ENCODE measurements at places on chromosomes 13 and 19.

DNA sequence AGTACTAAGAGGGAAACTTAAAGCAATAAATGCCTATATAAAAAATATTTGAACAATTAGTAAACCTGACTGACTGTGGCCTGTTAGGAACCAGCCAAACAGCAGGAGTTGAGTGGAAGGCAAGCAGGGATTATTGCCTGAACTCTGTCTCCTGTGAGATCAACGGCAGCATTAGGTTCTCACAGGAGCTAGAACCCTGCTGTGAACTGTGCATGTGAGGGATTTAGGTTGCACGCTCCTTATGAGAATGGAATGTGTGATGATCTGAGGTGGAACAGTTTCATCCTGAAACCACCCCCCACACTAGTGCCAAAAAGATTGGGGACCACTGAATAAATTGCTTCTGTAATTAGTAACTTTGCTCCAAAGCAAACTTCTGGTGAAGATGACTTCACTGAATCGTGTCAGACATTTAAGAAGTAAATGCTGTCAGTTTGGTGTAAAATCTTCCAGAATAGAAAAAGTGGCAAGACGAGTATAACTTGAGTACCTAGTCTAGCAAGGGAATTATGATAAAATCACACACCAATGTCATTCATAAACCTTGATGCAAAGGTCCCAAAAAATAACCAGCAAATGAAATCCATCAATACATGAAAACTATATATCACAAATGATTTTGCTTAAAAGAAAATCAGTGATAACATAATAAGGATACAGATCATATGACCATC lies 53.8 kb downstream of the SLC6A16 start:
- DNase-seq: no peak

DNA sequence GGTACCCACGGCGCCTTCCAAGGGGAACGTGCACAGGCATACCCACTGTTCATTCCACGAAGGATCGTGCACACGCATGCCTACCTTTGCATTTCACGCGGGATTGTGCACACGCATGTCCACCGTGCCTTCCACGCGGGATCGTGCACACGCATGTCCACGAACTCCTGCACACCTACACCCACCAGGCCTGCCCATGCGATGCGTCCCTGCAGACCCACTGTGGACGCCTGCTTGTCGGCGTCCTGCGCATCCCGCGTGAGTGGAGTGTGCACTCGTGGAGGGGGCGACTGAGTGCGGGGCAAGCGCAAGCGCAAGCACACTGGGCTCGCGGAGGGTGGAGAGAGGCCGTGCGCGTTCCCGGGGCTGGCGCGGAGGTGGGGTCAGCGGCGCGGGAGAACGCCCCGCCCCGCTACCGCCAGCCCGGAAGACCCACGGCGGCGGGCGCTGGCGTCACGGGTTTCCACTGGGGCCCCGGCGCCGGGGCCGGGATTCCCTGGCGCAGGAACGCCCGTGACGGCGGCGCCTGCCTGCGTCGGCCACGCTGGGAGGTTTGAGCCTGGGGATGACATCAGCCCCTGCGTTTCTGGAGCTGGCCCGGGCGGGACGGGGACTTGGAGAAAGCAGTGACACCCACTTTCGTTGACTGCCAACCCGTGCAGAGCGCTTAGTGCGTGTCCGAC lies 18.7 kb downstream of the GADD45B start:
- peak; percentile 72 for DNase-seq

GRCh38 chr19:17673937-17674799 lies 14.0 kb downstream of the UNC13A start:
- no peak for DNase-seq

- no peak for DNase-seq
Measured at GRCh38 chr13:111908361-111908760, 158.6 kb upstream of the SOX1 start.

DNA sequence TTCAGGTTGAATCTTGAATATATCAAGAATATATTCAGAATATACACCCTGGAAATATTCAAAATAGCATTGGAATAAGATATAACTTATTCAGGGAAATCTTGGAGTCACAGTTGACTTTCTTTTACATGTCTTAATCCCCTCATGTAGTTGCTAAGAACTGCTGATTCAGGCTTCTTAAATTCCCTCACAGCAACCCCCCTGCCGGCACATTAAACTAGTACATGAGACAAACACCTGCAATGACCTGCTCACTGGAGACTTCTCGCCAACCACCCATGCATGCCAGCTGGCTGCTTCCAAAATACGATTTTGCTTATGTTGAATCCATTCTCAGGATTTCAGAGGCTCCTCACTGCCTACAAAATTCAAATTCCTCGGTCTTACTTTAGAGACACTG lies 997.1 kb downstream of the EFNB2 start:
- DNase-seq: no peak

GRCh38 chr19:38707512-38708114 lies 36.7 kb downstream of the CAPN12 start:
- DNase-seq: no peak

- DNase-seq: no peak
Measured at GRCh38 chr13:27921961-27922882, 2.4 kb downstream of the PDX1 start.

- DNase-seq: no peak
Measured at GRCh38 chr19:6239871-6240676, 39.7 kb downstream of the MLLT1 start.

DNA sequence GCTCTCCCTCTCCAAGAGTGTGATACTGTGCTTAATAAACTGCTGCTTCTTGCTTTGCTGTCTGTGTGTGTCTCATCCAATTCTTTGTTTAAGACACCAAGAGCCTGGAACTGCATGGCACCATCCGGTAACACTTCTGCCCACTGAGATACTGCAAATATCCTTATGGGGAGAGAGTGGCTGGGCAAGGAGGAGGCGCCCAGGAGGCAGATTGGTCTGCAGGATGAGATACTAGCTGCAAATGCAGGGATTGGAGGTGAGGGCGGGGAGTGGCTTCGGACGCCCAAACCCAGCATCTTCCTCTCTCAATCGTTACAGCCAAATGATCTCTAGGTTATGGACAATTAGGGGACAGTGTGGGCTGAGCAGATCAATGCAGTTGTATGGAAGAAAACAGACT lies 1.7 kb upstream of the SIGLEC7 start:
- DNase-seq: no peak

GRCh38 chr13:75312884-75313520 lies 169.0 kb downstream of the TBC1D4 start:
- peak; percentile 74 for DNase-seq

GRCh38 chr13:114065141-114065925 lies 67.1 kb downstream of the RASA3 start:
- peak; percentile 90 for DNase-seq

GRCh38 chr19:48716562-48717291 lies 2.8 kb downstream of the MAMSTR start:
- DNase-seq: no peak

DNA sequence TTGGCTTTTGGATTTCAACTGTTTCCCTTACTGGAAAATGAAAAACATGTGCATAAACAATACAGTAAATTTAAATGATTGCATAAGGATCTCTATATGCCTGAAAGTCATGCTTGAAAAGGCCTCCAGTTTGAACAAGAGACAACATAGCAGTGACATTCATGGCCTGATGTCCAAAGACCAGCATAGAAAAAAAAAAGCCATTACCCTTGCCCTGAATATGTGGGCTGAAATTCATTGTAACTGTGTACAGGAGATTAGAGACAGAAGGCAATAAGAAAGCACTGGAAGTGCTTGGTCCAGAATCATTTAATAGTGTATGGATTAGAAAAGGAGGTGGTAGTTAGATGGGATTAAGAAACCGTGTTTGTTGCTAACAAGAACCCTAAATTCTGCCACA lies 15.4 kb downstream of the MIR17HG start:
- no peak for DNase-seq

GRCh38 chr13:74646091-74646490 lies 511.9 kb upstream of the KLF12 start:
- DNase-seq: no peak

- DNase-seq: no peak
Measured at GRCh38 chr19:10686661-10687517, 14.3 kb upstream of the QTRT1 start.

DNA sequence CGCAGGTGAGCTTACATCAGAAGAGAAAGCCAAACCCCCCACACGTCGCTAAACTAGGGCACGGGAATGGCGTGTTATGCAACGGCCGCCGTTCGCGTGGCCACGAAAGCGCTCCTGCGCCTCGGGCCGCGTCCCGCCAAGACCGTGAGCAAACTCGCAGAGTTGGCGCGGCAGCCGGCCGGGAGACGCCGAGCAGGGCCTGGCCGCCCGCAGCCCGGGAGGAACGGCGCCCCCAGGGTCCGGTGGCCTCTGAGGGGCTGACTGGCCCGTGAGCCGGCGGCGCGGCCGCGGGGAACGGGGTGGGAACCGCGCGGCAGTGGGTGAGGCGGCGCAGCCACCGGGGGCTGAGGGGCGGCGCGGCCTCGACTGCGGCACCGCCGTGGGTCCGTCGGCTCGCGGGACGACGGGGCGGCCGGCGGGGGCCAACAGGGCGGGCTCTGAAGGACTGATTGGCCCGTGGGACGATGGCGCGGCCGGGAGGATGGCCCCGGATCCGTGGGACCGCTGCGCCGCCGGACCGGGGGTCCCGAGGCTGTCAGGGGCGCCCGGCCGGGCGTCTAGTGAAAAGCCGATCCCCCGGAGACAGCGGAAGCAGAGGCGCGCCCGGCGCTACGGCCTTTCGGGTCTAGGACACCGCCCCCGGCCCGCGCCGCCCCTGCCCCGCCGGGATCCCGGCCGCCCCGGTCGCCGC lies 903 bp downstream of the LATS2 start:
- DNase-seq: peak; percentile 13

DNA sequence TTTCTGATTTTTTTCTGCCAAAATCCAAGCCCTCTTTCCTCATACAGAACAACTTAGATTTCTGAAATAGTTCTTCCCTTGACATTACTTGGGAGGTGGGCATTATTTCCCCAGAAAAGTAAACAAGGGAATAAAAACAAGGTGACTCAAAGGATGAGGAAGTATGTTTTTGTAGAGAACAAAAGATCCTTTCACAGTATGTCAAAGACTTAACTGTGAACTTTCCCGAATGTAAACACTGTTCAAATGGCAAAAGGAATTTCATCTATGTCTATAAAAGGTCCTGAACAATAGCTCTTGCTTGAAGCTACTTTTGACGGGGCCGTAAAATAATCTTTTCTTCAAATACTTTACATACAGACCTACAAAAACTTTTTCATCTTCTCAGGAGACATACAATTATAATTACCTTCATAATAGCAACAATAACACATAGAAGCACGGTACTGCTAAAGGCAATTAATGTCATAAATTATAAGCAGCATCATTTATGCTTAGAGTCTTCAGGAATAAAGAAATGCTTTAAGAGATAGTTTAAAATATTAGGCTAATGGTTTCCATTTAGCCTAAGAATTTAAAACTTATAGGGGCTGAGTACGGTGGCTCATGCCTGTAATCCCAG lies 191.1 kb downstream of the RGCC start:
- DNase-seq: no peak

DNA sequence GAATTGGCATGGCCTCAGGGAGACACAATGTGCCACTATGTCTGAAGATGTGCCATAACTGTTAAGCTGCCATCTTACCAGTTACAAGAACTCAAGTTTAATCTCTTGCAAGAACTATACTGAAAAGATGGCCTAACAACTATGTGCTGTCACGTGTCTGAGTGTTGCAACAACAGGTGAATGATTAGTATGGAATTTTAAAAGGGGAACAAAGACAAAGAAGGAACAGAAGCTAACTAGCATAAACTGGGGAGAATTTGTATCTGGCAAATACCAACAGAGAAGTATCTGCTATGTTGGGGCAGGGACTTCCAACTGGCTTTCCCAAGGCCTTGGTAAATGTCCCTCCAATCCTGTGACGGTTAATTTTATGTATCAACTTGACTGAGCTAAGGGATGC lies 11.5 kb upstream of the ACOD1 start:
- no peak for DNase-seq

DNA sequence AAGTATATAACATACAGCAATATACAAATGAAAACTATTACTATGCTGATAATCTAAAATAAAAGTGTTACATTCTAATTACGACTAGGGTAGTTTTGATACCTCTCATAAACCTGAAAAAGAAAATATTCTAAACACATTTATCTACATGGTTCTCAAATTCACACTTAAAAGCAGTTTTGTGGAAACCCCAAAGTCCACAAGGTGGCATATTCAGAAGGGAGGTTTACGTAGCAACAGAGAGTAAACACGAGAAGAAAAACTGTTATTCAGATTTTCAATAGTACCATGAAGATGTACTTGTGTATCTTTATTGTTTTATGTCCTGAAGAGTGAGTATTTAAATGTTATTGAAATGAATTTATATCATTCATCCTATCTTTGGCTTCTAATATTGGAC lies 275.9 kb upstream of the KLHL1 start:
- no peak for DNase-seq

GRCh38 chr13:92297971-92298942 lies 899.8 kb downstream of the GPC5 start:
- DNase-seq: no peak

DNA sequence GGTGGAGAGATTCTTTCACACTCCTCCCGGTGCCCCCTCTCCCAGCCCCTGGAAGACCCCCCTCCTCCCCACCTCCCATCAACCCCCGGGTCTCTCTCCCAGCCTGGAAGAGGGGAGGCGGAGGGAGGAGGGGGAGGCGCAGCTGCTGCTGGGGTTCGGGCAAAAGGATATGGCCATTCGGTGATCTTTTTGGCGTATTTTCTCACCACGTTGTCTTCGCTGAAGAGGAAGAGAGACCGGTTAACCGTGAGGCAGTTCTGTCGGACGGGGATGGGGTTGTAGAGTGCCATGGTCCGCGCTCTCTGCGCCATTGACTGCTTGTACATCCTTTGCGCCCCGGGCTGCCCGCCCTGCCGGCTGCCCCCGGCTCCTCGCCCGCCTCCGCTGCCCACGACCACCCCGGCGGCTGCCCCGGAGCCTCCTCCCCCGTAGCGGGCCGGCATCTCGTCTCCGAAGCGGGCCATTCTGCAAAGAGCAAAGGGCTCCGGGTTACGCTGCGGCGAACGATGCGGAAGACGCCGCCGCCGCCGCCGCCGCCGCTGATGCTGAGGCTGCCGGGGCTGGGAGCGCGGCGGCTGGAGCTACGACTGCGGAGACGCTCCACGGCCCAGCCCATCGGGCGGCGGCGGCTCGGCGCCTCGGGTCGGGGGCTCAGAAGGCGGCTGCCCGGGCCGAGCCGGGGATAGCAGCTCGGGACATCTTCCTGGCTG lies 363 bp downstream of the CACNA1A start:
- DNase-seq: peak; percentile 43

- no peak for DNase-seq
Measured at GRCh38 chr13:83048419-83048818, 833.9 kb downstream of the SLITRK1 start.

GRCh38 chr13:102197193-102197592 lies 204.7 kb downstream of the FGF14 start:
- DNase-seq: no peak

DNA sequence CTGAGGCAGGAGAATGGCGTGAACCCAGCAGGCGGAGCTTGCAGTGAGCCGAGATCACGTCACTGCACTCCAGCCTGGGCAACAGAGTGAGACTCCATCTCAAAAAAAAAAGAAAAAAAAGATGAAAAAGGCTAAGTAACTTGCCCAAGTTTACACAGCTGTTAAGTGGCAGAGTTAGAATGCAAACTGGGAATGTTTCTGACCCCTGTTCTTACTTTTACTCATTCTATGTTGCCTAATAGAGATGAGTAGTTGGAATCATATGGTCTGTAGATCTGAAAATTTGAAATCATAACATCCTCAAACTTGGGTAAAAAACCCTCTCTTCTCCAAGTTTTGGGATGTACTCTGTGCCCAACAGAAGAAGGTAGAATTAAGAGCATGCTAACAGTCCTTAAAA lies 235.8 kb upstream of the RFC3 start:
- no peak for DNase-seq
